ENCODE measurements at places on chromosomes 1 and 21. TPM values are rescaled to one million over a fixed set of nuclear protein-coding genes. Genes with fewer than 3 reads are reported as not detected.

Gene IVL
- total RNA-seq: not detected

Gene OPTC
- total RNA-seq: not detected

Gene KLF17
- not detected for total RNA-seq

Gene KCNK1
- total RNA-seq: not detected

Gene CLCNKB
- total RNA-seq: not detected

Gene GJC2
- total RNA-seq: 0.61 TPM

Measured in B cell (primary cell).